ENCODE measurements at places on chromosomes 7 and 10.

- DNase-seq: no peak
These were observed 563.8 kb downstream of the PTPRN2 start for GRCh38 chr7:158023681-158024350.

GRCh38 chr10:86248062-86248461 lies 118.5 kb downstream of the GRID1 start:
- no peak for DNase-seq

- DNase-seq: no peak
These were observed 9.3 kb downstream of the RASGEF1A start for GRCh38 chr10:43257347-43258210.

- no peak for DNase-seq
These were observed 1126.2 kb downstream of the TYW1 start for GRCh38 chr7:68122801-68123200.

DNA sequence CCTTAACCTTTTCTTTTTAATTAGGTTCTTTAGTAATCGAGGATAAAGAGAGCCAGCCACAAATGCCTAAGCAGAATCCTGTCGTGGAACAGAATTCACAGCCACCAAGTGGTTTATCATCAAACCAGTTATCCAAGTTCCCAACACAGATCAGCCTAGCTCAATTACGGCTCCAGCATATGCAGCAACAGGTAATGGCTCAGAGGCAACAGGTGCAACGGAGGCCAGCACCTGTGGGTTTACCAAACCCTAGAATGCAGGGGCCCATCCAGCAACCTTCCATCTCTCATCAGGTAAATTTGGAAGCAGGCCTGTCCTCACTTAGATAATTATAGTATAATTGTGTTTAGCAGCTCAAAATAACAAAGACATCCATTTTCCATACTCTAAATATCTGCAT lies 94.6 kb downstream of the TRIM24 start:
- no peak for DNase-seq

- peak; percentile 72 for DNase-seq
These were observed 19.0 kb upstream of the CLDN4 start for GRCh38 chr7:73811760-73812168.

Measured in nephron progenitor cell (in vitro differentiated cells).